Activated CD4-positive, alpha-beta memory T cell treated with anti-CD3 and anti-CD28 coated beads, Interleukin-2, amount 10 ng/mL, durations not matched to agents 7 days and 5 days (primary cell): ENCODE measurements at places on chromosomes 1 and 21.

DNA sequence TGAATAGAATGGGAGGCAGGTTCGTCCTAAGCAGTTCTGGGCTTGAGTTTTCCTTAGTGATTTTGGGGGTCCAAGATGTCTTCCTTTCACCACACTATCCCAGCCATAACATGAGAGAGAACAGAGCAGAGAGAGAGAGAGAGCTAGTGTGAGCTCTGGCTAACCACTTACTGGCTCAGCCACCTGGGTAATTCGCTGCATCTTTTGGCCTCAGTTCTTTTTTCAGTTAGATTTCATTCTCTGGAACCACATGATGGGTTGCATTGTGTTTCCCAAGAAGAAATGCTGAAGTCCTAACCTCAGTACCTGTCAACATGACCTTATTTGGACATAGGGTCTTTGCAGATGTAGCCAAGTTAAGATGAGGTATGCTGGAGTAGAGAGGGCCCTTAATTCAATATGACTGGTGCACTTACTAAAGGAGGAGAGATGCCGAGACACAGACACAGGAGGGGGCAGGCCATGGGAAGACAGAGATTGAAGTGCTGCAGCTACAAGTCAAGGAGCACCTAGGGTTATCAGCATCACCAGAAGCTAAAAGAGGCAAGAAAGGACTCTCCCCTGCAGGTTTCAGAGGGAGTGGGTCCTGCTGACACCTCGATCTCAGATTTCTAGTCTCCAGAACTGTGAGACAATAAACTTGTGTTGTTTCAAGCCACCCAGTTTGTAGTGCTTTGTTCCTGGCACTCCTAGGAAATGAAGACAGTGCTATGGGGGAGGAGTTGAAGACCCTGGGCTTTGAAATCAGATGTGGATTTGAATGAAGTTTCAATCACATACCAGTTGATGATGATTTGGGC lies 26.2 kb upstream of the TARBP1 start:
- no peak for DNase-seq

DNA sequence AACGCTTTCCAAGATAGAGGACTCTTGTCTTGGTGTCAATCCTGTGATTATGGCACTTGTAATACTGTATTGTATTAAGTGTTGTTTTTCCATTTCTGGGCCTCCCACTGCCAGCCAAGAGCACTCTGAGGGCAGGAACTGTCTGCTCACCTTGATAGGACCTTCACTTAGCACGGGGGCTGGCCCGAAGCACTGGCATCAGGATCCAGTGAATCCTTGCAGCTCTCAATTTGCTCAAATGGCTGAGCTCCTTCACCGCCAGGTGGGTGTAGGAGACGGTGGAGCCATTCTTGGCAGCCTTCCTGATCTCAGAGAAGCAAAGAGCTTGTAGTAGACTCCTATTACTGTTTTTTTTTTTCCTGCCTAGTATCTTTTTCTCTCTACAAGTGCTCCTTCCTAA lies 17.7 kb downstream of the MECR start:
- DNase-seq: no peak

DNA sequence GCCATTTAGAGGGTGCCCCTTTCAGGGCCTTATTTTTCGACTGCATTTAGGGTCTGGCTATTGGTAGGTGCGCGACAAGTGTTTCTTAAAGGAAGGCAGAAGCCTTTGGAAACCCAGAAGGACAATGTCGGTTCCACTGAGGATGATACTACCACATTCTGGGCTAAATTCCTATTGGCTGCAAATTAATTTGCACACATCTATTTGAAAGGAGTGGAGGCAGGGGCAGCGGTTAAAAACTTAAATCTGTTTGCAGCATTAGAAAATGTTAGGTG lies 1.1 kb downstream of the PATJ start:
- no peak for DNase-seq

DNA sequence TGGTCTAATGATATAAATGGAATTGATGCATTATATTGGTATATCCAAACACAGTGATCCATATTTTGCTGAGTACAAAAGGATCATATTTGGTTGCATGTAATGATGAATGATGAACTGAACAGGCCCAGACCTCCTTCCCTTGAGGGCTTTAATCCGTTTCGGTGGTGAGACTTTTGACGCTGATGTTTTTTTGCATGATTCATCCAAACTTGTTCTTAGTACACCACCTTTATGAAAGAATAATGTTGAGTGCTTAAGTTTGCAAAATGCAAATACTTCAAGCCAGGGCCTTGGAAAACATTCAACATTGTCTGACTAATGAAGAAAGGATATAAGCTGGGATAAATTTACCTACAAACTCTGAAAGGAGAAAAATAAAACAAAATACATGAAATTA lies 19.2 kb downstream of the HOOK1 start:
- DNase-seq: no peak

- DNase-seq: no peak
Observed at GRCh38 chr1:63119575-63120155, 202.7 kb upstream of the FOXD3 start.
